ENCODE measurements at places on chromosomes 2 and 18. TPM values are rescaled to one million over a fixed set of nuclear protein-coding genes. Genes with fewer than 3 reads are reported as not detected.

The VPS54 gene
- 57.5 TPM for polyA plus RNA-seq

The HOXD11 gene
- polyA plus RNA-seq = 43.5 TPM

GRCh38 chr2:198254536-198255090 lies 450.2 kb downstream of the PLCL1 start:
- no peak for DNase-seq

DNA sequence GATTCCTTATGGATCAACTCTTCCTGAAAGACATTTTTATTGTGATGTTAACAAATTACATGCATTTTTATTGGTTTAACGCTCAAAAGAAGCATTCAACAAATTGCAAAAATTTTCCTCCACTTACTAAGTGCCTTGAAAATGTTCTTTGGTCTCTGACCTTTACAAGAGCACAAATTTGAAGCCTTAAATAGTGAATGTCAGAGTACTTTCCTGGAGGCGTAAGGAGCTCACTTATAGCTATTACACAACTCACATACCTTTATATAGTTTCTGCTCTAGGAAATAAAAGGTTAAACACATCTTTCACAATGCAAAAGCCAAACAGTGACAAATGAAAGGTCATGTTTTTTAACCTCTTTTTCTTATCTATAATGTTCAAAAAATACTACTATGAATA lies 405.7 kb upstream of the ZNF804A start:
- no peak for DNase-seq

- no peak for DNase-seq
Measured at GRCh38 chr18:62464266-62464665, 58.6 kb upstream of the ZCCHC2 start.

DNA sequence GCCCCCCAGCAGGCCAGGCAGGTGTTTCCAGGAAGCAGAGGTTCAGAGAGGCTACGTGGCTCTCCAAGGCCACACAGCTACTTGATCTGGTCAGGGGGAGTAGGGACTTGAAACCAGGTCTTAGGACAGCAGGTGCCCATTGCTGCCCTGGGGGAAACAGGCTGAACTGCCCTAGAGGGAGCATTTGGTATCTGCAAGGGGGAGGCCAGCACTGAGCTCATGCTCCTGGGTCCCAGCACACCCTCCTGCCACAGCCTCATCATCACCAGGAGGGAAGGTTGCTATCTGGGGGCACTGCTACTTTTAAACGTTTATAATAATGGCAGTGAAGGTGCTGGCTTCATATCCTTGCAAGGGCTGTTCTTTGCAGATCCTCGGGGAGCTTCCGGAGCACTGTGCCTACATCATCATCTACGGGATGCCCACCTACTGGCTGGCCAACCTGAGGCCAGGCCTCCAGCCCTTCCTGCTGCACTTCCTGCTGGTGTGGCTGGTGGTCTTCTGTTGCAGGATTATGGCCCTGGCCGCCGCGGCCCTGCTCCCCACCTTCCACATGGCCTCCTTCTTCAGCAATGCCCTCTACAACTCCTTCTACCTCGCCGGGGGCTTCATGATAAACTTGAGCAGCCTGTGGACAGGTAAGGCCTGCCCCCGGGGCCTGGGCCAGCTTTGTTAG lies 36.1 kb downstream of the ABCG8 start:
- no peak for DNase-seq

- no peak for DNase-seq
Measured at GRCh38 chr18:5447442-5447841, 96.4 kb downstream of the EPB41L3 start.

GRCh38 chr2:194104687-194105086 lies 1552.3 kb upstream of the SLC39A10 start:
- no peak for DNase-seq

- no peak for DNase-seq
Measured at GRCh38 chr2:75491129-75491753, 69.5 kb downstream of the EVA1A start.

All from right renal cortex interstitium (tissue), 3 donors.